ENCODE measurements at places on chromosomes 6 and 20. TPM values are rescaled to one million over a fixed set of nuclear protein-coding genes. Genes with fewer than 3 reads are reported as not detected.

GRCh38 chr20:13910492-13910891, 79.9 kb downstream of the SEL1L2 start:
- no peak for DNase-seq

DNA sequence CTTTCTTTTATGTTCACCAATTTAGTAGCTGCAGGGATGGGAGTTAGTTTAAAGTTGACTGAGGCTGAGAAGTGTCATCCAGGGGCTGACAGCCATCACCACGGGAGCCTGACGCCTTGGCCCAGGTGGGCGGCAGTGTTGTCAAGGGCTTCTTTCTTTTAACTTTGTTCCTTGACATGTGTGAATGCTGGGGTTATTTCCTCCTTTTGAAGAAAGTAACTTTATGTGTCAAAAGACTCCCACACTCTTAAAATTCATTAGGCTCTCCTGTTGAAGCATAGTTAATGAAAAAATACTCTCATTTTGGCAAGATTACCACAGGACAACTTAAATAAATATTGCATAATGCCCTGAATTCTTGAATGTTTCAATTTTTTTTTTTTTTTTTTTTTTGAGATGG, 50.0 kb downstream of the SASH1 start:
- DNase-seq, result no peak

DNA sequence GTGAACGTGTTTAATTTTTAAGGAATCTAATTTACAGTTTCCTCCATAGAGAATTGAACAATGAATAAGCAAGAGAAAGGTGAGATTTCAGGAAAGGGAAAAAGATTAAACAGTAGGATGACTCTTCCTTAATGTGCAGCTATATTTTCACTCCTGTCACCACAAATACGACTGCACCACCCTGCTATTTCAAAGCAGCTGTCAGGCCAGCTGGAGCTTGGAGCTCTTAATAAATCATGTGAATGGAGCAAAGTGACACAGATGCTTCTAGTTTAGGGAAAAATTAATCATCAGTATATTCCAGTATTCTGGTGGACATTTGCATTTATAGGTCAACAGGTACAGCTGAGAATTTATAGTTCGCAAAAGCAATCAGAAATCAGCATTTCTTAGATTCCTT, 56.5 kb upstream of the PKIB start:
- DNase-seq, result no peak

The GPLD1 gene
- total RNA-seq, result 9.0 TPM

- DNase-seq, result no peak
These were observed 5.5 kb upstream of the MTG2 start for GRCh38 chr20:62177307-62177706.

The C6orf52 gene
- total RNA-seq, result 4.3 TPM

- DNase-seq, result no peak
These were observed 515.5 kb upstream of the NOX3 start for GRCh38 chr6:155970876-155971708.

The HAO1 gene
- not detected for total RNA-seq

- no peak for DNase-seq
These were observed 52.1 kb downstream of the RIPOR2 start for GRCh38 chr6:24883618-24884017.

GRCh38 chr20:16444057-16444777, 129.0 kb downstream of the KIF16B start:
- DNase-seq, result no peak

DNA sequence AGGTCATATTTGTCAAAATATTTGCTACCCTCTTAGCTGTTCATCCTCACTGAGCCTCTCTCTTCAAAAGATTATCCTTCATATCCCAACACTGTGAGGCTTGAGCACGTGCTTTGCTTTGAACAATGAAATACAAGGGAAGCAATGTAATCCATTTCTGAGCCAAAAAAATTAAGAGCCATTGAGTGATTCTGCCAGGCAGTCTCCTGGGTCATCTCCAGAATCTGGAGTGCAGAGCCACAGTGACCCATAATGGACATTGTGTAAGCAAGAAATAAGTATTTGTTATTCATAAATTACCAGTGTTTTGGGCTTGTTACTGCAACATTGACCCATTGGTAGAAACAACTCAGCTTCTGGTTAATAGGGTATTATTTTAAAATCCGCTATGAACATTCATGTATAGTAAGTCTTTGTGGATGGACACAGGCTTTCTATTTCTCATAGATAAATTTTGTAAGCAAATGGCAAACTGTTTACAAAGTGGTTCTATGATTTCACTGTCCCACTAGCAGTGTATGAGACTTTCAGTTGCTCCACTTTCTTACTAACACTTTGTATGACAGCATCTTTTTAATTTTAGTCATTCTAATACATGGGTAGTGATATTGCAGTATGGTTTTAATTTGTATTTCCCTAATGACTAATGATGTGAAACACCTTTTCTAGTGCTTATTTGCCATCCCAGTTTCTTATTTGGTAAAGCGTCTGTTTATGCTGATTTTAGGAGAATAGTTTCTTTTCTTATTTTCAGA, 358.2 kb downstream of the PLCB1 start:
- no peak for DNase-seq

The SMPDL3A gene
- 21.7 TPM for total RNA-seq

DNA sequence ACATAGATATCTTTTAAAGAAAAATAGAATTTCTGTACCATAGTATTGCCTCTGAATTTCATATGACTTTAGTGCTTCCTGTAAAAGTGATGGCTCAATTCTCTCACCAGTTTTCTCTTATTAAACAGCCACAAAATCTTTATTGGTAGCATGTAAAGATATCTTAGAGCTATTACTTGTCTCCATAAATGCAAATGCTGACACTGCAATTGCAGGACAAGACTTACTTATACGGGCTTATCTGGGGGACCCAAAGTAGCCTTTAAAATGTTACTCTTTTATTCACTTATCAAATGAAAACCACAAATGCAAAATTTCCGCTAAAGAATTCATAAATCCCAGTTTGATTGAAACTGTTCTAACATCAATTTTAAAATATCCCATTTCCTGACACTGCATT, 287.1 kb upstream of the SPTLC3 start:
- DNase-seq, result no peak

GRCh38 chr6:118775381-118775780, 118.6 kb upstream of the ASF1A start:
- no peak for DNase-seq

- no peak for DNase-seq
These were observed 75.2 kb downstream of the STXBP5 start for GRCh38 chr6:147279427-147279826.

Data from Caco-2 (cell line).